ENCODE measurements at places on chromosomes 4 and X.

GRCh38 chrX:68989865-68990606 is 161.2 kb downstream of the EFNB1 start:
- DNase-seq: no peak

- DNase-seq: no peak
Measured at GRCh38 chrX:15856636-15857035, 2.0 kb upstream of the AP1S2 start.

DNA sequence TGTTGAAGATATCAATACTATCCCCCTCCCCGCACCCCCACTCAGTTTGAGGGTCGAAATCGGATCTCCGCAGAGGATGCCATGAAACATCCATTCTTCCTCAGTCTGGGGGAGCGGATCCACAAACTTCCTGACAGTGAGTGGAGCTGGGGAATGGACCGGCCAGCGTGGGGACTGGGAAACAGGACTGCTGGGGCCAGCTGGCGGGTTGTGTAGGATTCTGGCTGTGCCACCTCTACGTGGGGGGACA is 5.5 kb upstream of the USP11 start:
- DNase-seq: no peak

GRCh38 chr4:1899149-1900086 is 28.2 kb downstream of the NSD2 start:
- DNase-seq: peak; percentile 49

DNA sequence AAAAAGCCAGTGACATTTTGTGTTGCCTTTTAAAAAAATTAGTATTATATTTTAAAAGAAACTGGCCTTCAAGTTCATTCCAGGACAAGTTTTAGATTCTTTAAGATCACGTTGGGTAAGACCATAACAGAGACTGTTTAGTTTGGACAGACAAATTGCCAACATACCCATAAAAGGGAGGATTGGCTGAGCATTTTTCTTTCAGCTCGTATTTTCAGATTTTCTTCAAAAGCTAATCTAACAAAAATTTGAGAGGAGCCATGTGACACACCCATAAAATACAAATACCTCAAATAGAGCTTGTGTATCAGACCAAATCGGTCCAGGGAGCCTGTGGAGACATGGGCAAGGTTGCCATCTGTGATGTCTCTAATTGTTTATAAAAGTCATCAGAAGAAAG is 74.6 kb upstream of the C1QTNF7 start:
- no peak for DNase-seq

GRCh38 chrX:95063554-95063953 is 1389.5 kb downstream of the FAM133A start:
- no peak for DNase-seq

GRCh38 chrX:108148524-108148923 is 56.9 kb downstream of the ATG4A start:
- no peak for DNase-seq

DNA sequence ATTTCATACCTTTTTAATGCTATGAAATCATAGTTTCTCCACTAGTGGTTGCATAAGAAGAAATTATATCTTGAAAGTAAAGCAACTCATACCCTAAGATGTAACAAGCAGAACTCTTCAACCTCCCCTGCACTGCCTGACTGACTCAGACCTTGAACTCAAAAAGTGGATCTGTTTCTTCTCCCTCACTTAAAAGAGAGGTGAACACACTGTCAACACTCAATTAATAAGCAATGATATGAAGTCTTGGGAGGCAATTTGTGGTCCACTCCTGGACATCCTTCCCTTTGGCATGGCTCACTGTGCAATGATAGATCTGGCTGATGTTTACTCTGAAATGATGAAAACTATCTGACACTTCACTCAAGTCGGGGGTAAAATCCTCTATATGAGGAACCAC is 282.0 kb upstream of the DKK2 start:
- DNase-seq: no peak

DNA sequence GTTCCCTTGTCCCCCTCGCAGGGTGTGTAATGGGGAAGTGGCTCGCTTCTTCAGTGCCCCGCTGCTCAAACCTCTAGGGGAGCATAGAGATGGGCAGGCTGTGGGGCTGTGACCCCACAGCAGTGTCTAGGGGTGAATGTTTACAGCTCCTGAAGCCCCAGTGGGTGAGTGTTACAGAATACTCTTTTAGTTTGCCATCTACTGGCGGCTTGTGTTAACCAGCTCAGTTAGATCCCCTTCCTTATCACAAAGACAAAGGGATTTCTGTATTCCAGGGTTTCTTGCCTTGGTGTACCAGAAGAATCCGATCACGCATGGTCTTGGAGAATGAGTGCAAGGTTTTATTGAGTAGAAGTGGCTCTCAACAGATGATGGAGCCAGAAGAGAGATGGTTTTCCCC is 108.1 kb upstream of the IQCM start:
- DNase-seq: no peak

DNA sequence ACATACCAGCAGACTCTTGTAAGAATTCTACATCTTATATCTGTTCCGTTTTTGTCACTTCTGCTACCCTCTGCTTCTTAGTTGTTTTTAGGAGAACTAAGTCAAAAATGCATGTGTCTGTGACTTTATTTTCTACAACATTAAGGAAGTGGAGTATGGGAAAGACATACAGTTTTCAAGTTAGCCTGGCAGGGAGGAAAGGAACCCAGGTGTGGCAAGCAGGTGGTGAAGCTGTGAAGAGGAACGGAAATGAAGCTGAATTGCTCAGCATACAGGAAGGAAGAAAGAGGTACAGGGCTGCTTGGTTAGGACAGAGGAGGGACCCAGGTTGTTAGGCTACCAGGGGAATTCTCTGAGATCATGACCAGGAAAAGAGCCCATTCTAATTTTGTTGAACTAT is 9.4 kb downstream of the GPRIN3 start:
- DNase-seq: no peak

DNA sequence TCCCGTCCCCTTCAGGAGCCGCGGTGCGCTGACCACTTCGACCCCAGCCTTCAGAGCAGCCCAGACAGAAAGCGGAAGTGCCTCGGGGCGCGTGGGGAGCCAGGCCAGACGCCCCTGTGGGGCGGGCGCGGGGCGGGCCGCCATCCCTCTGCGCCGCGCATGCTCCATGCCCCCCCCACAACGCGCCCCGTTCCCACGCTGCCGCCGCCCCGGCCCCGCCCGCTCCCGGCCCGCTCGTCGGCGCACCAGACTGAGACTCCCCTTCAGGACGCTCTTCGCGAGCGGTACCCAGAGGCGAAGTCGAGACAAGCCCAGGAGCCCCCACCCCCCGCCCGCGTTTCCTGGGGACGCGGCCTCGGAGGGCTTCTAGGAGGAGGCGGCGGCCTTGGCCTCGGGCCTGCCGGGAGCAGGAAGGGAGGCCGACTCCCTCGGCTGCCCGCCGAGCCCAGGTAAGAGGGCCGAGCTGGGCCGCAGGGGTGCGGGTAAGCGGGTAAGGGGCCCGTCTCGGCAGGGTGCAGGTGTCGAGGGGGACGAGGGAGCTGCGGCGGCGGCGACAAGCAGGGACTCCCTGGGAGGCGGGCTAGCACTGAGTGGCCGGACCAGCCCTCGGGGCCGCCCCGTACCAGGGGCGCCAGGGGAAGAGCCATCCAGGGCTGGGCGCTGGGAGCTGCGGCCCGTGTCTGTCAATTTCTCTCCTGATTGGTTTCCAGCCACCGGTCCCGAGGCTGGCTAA is at the start of gene ZFP92:
Gene ZFP92 (plus strand): TSS at position 218 of the 733 bp plus-strand sequence. CDS start 6,851 bp downstream, outside the sequence.
- peak; percentile 60 for DNase-seq
